Activated T-cell treated with anti-CD3 and anti-CD28 coated beads for 1 hour (primary cell): ENCODE measurements at places on chromosomes 5 and 9.
A peak's percentile ranks its signal among the peaks of the same experiment; 100 is the strongest.

DNA sequence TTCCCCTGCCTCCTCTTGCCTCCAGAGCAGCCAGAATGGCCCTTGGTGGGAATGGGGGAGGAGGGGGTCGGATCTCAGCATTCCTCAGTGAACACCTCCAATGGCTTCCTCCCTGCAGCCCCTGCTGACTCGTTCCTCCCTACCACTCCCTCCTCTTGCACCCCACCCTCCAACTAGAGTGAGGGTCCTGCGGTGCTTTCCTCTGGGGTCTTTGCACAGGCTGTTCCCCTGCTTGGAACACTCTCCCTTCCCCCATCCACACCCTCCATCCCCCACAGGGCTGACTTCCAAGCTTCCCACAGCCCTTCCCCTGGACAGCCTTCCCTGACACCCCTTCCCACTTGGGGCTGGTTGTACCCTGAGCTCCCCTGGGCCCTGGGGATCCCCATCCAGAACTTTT is 70.4 kb upstream of the NEK6 start:
- DNase-seq, result no peak

DNA sequence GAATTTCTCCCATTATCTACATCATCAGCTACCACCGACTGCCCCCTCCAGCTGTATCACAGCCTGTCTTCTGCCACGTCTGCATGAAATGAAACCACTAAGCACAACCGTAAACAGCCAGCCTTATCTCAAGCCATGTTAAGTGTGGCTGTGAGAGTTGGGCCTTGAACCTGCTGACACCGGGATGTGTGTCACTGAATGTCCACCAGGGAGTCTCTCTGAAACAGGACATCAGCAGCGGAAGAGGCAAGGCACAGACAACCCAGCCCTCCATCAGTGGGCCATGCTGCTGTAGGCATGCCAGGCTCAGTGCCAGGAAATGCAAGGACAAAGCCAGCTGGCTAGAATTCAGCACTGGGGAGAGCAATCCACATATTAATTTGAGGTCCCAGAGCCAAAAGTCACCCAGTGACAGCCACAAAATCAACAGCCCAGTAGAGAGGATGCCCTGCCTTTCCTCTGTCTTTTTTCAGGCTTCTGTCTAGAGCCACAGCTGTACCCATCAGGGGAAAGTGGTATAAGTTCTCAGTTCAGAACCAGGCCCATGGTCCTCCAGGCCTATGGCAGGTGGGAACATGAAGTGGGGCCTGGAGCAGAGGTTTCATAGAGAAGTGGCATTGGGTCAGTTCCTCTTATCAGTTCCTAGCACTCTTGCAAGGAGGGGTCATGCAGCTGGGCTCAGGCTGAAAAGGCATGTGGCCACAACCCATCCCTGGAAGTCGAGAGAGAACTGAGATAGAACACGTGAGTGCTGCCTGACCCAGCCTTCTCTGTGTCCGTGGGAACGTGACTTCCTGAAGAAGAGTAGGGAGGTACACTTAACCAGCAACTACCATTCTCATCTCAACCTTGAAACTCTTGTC is 199.4 kb downstream of the ESM1 start:
- no peak for DNase-seq

- no peak for DNase-seq
Observed at GRCh38 chr5:58090704-58091103, 369.2 kb downstream of the PLK2 start.

DNA sequence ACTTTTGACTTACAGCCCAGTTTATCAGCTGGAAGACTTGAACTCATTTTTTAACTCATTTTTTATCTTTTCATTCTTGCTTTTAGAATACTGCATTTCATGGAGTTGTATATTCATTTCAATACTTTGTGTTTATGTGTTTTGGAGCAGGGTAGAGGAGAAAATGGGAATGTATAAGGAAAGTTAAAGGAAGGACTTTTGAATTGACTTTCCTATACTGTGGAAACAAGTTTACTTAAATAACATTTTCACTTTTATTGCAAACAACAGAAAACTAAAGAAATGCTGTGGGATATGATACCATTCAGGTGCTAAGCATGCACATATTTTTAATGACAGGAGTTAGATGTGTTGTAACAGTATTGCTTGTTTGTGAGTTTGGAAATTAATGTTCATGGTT is 11.7 kb downstream of the NIPBL start:
- DNase-seq, result no peak

DNA sequence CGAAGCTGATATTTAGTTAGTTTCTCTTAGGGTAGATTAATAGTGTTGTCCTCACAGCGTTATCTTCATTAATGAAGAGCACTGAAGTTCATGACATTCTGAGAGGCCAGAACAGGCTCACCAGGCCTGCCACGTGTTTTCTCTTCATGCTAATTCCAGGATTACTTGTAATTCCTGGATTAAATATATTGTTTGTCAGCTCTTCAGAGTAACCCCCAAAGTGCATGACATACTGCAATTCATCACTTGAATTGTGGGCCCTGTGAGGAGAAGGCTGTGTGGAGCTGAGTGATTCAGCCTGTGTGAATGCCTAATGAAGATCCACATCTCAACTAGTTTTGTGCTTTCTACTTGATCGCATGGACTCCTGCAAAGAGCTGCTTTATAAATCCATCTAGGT is 401.0 kb upstream of the ADAMTSL1 start:
- DNase-seq, result no peak

DNA sequence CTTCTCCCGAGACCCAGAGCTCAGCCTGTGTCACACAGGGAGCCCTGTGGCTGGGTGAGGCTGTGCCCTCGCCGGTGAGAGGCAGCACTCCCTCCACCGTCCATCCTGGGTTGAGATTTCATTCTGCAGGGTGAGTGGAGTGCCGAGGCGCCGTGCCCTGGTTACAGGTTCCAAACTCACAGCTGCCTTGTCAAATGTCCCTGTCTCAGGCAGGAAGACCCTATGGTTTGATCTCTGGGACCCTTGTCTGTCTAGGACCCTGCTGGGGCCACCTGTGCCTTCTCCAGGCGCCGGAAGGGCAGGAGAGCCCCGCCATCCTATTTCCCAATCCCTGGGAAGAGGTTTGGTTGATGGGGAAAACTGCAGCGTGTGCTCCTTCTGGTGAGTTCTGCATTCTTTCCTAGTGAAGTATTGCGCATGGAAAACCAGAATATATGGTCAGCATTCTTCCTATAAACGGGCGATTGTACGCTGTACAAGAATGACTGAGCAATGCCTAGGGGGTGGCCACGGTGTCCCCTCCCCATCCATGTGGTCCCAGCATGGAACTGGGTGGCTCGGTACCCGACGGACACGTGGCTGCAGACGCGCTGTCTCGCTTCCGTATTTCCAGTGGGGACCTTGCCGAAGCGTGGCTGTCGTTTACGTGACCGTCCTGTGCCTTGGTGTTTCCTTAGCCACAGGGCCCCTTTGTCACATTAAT is 95.9 kb upstream of the COL5A1 start:
- DNase-seq, result no peak

DNA sequence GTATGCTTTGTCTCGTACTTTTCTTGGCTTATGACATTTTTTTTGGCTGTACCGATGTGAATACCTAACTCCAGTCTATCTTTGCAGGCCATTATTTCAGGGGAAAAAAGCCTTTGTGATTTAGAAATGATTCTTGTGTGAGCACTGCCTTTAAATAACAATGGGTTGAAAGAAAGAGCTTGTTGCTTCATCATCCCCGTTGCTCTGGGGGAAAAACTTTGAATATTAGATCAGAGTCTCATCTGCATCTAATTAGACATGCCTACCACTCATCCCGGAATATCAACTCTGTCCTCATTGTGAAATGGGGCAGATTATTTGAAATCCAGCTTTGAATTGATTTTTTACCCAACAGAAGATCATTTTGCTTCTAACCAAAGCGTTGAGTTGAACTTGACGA is 13.5 kb downstream of the CXCL14 start:
- no peak for DNase-seq

GRCh38 chr9:131033269-131034224 is 24.6 kb downstream of the LAMC3 start:
- no peak for DNase-seq

DNA sequence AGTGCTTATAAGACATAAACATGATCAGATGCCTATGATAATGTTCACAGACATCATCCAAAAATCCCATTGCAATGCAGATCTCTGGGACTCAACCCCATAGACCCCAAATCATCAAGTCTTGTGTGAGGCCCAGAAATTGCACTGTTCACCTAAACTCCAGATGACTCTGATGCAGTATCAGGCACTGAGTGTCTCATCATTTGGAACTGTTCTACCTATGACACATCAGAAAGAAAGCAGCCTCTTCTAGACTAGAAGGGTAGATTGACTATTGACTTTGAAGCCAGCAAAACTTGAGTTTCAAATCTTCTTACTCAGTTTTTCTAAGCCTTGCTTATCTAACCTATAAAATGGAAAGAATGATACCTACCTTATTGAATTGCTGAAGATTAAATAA is 58.7 kb upstream of the PAPPA start:
- DNase-seq, result no peak

DNA sequence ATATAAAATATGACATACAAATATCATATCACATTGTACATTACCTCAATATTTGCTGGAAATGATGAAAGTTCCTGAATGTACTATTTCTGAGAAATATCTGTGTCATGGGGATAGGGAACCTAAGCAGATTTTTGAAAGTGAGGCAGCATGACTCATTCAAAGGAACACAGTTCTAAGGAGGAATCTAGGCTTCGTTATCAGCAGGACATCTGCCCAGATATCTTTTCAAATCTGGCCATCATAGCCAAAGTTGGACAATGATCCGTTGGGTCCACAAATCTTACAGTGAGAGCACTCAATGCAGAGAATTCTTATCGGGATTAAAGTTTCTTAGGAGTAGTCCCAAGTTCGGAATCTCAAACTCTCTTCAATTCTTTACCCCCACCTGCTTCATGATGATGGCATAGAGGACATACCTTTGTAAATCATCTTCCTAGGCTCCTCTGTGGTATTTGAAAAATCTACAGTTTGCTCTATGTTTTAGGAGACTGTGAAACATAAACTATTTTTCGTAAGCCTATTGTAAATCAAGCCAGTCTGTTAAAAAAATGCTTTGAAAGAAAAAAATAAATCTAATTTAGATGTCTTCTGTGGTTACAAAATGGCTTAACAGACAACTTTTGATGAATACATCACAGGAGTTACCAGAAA is 29.4 kb upstream of the ALDH1A1 start:
- no peak for DNase-seq

DNA sequence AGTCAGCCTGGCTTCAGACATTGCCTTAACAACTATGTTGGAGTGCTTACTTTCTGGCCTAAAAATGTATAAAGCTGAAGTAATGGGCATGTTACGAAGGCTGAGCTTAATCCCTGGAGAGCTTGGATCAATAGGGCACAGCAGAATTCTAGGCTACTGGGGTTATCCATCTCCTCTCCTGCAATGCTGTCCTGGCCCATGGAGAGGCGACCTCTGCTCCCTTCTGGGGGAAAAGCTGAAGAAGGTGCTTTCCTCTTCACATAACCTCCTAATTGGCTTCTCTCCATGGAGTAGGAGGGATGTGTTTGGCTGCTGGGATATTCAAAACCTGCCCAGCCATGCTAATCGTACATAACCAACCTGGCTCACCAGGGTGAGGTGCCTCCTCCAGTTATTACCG is 403.5 kb downstream of the DMRT2 start:
- no peak for DNase-seq

DNA sequence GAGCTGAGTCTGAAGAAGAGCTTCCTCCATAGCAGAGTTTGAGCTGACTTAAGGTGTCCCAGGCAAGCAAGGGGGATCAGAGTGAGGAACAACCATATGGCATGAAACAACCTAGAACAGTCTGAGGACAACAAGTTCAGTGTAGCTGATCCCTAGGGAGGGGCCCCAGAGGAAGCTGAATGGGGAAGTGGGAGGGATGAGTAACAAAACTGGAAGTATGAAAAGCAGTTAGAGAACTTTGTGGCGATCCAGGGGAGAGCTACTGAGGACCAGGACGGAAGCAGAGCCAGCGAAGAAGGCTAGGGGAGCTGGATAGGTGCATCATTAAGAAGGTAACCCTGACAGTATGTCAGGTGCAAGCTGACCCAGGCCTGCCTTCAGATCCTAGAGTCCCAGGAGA is 580.8 kb downstream of the BNC2 start:
- no peak for DNase-seq

- DNase-seq, result no peak
Observed at GRCh38 chr5:89597878-89598277, 714.9 kb upstream of the MEF2C start.

DNA sequence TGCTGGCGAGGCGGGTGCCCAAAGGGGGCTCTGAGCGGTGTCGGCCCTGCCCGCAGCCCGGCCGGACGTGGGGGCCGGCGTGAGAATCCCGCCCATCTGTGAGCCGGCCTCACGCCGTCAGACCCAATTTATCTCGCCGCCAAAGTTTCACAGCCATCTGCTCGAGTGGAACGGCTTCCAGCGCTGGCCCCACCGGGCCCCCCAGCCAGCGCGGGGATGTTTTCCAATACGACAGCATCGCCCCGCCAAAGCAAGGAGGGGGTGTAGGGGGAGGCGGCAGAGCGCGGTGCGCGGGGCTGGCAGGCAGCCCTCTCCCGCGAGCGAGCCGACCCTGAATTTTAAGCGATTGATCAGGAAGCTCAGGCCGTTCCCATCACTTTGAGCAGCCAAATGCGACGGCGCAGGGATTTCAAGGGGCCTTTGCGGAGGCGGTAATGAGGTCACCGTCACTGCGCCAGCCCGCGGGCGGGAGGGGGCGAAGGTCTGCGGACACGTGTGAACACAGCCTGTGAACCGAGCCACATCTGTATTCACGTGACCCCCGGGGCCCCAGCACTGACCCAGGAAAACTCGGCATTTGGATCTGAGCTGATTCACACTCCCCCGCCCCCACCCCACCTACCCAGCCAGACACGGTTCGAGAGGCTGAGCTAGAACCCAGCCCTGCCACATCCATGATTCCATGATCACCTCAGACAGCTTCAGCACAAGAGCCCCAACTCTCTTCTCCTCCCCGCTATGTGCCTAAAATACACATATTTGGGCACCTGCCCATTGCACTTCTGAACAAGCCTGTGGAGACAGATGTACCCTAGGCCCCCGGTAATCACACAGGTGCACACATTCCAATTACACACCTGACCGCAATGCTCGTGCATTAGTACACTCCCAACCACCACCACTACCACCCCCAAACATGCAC is 47.8 kb upstream of the PSD2 start:
- peak; percentile 25 for DNase-seq

GRCh38 chr9:73980754-73981153 is 516.4 kb upstream of the RORB start:
- no peak for DNase-seq

DNA sequence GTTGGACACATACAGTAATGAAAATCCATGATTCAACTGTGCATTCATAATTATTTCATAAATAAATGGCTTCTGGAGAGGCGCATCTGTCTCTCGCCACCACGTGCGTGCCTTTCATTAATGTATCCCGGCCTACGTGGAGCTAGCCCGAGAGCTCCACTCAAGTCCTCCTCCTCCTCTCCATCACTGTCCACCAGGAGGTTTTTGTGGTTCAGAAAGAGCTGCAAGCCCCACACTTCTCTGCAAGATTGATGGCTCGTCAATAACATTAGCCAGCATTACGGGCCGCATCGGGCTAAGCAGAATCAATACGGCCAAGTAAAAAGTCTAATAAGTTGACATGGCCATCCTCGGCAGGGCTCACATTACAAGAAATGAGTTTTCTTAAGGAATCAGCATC is 499.8 kb downstream of the BNC2 start:
- no peak for DNase-seq
